ENCODE measurements at places on chromosomes 13 and 19.

DNA sequence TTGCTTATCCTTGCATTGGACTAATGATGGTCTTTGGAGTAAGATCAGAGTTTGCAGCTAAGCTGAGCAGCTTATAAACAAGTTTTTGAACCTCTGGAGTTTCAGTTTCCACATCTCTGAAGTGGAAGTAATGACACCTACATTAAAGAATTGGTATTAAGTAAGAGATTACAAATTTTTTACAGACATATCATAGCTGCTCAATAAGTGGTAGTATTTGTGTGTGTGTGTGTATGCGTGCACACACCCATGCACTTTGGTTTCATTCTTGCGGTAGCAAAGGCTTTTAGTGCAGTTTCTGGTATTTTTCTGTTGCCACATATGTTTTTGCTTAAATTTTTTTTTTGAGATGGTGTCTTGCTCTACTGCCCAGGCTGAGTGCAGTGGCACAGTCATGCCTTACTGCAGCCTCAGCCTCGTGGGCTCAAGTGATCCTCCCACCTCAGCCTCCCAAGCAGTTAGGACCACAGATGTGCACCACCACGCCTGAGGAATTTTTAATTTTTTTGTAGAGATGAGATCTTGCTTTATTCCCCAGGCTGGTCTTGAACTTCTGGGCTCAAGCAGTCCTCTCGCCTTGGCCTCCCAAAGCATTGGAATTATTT is 4.5 kb downstream of the NAA16 start:
- DNase-seq = no peak

DNA sequence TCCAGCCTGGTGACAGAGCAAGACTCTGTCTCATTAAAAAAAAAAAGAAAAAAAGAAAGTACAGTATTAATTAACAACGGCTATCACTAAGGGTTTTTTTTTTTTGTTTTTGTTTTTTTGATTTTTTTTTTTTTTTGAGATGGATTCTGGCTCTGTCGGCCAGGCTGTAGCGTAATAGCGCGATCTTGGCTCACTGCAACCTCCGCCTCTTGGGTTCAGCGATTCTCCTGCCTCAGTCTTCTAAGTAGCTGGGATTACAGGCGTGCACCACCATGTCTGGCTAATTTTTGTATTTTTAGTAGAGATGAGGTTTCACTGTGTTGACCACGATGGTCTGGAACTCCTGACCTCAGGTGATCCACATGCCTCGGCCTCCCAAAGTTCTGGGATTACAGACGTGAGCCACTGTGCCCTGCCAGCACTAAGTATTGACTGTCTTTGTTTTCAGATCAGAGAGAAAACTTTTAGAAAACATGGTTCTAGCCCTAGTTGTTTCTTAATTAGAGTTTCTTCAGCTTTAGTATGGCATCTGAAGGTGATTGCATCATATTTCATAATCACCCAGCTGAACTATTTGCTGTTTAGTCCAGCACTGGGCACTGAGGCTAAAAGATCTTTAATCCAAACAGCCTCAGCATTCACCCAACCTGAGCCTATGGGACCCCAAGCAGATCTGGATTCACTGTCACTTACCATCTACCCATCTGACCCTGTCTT is 2.7 kb upstream of the GATAD2A start:
- no peak for DNase-seq

DNA sequence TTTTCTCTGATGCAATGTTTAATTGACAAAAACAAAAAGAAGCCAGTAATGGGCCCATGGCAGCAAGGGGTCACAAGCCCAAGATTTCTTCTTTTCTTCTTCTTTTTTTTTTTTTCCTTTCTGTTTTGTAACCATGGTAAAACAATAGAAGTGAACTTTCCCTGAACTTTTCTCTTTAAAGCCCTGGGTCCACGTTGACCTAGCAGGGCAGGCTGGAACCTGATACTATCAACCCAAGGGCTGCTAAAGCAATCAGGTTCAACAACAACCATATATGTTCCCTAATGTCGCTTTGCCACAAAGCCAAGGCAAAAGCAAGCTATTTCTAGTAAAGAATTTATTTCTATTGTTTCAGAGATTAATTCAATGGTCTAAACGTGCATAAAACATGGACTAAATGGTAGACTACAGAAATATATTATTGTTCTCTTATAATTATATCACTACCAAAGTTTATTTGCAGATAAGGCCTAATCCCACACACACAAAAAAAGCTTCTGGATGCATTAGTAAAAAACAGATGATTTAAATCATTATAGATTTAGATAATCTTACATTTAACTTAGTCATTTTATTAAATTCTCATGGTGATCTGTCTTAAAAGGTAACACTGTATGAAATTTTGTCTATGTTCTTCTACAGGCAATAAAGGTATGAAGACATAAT is 153.9 kb downstream of the DACH1 start:
- DNase-seq = no peak

DNA sequence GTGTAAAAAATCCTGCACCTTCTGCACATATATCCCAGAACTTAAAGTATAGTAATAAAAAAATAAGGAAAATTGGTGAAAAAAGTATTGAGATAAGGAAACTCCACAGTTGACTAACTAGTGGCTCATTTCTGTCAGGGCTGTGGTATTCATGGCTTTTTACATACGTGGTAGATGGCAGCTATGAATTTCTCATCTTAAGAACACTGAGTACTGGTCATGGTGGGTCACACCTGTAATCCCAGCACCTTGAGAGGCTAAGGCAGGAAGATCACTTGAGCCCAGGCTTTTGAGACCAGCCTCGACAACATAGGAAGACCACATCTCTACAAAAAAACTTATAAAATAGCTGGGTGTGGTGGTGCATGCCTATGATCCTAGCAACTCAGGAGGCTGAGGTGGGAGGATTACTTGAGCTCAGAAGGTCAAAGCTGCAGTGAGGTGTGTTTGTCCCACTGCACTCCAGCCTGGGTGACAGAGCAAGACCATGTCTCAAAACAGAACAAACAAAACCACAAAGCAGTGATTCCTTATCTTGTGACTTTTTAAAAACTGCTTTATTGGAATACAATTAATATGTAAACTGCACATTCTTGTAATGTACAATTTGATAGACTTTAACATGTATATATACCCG is 16.8 kb downstream of the SLAIN1 start:
- DNase-seq = no peak

- DNase-seq = no peak
These were observed 8.1 kb upstream of the ANGPTL4 start for GRCh38 chr19:8355631-8356402.

GRCh38 chr13:75607447-75607846 is 28.7 kb upstream of the LMO7 start:
- no peak for DNase-seq

DNA sequence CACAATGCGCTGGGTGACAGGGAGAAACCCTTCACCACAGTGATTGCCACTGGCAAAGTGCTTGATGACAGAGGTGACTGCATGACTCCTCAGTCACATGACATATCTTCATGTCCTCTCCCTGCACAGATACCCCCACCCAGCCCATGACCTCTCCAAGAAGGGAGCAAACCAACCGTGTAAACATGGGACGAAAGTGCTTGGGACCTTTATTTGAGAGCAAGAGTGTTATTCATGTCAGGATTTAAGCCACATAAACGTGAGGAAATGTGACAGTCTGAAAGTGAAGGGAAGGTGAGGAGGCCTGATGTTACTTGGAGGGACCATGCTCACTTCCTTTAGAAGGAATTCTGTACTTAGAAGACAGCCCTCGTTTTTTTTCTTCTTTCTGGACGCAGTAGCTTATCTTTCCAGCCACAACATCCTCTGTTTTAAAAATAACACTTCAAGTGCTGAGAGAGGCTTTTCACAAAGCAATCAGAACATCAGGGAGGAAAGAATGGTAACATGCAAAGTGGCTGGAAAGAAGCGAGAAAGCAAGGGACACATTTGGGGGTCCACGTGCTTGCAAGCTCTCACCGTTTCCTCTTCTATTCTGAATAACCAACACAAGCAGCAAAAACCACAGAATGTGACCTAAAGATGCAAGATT is 35.6 kb downstream of the EPS15L1 start:
- DNase-seq = no peak

- no peak for DNase-seq
These were observed 1.6 kb downstream of the BCAM start for GRCh38 chr19:44810234-44811121.

DNA sequence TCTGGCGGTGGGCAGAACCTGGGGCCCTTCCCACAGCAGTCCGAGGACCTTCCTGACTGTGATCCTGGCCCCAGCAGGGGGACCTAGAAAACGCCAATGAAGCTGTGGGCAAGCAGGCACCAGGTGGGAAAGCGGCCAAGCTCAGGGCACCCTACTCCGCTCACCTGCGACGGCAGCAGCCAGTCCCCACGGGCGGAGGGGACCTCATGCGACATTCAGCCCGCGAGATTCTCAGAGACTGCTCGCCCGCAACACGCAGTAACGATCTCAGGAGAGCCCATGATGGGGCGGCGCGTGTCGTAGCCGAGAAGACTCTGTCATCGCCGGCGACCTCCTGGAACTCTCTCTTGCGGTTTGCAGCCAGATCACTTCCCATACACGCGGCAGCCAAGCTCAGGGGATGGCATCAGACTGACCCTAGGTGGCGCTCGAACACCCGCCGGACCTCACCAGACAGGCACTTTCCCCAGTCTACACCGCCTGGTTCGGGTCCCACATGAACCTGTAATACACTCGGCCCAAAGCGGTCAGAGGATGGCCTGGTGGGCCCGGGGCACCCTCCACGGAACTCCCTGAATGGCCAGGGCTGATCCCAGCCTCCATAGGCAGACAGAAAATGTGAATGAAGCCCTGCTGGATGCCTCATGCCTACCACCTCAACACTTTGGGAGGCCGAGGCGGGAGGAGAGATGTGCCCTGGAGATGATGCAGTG is 26.5 kb downstream of the MAN2B1 start:
- peak; percentile 83 for DNase-seq

DNA sequence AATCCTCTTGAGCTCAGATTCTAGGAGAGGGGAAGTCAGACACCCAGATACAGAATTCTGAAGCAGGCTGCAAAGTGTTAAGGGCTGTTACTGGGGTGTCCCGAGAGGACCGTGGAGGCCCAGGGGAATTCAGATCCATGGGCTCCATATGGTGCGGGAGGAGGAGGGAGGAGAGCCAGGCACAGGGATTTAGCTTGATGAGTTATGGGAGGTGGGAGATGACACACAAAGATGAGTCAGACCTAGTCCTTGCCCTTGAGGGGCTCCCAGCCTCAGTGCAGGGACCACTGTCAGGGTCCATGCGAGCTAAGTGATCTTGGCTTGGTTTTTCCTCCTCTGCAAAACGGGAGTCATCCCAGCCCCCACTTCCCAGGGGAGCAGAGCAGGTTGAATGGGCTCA is 14.4 kb upstream of the GIPR start:
- DNase-seq = no peak
